ENCODE measurements at places on chromosomes 3 and 15. TPM values are rescaled to one million over a fixed set of nuclear protein-coding genes. Genes with fewer than 3 reads are reported as not detected.

DNA sequence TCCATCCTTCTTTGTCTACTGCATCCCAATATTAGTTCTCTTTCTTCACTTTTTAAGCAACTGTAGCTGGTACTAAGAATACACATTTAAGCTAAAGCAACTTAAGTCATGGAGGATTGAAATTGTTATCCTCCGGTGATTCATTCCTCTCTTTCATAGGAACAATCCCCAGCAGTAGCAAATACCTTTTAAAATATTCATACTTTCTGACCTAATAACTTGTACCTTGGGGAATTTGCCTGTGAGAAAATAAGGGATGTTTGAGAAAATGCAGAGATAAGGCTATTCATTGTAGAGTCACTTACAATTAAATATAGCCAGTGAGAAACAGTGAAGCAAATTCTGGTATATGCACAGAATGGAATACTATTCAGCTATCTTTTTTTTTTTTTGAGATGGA lies 66.0 kb downstream of the VPS13C start:
- no peaks in the 10 kb centered on the region for H3K36me3 ChIP-seq
- H3K4me3 ChIP-seq, result no peak overlapping the region

- no peak for DNase-seq
- H3K4me3 ChIP-seq, result no peak overlapping the region
- H3K36me3 ChIP-seq, result no peaks in the 10 kb centered on the region
- H3K4me1 ChIP-seq, result no peaks in the 10 kb centered on the region
These were observed 249.3 kb upstream of the FEZF2 start for GRCh38 chr3:62622553-62623174.

DNA sequence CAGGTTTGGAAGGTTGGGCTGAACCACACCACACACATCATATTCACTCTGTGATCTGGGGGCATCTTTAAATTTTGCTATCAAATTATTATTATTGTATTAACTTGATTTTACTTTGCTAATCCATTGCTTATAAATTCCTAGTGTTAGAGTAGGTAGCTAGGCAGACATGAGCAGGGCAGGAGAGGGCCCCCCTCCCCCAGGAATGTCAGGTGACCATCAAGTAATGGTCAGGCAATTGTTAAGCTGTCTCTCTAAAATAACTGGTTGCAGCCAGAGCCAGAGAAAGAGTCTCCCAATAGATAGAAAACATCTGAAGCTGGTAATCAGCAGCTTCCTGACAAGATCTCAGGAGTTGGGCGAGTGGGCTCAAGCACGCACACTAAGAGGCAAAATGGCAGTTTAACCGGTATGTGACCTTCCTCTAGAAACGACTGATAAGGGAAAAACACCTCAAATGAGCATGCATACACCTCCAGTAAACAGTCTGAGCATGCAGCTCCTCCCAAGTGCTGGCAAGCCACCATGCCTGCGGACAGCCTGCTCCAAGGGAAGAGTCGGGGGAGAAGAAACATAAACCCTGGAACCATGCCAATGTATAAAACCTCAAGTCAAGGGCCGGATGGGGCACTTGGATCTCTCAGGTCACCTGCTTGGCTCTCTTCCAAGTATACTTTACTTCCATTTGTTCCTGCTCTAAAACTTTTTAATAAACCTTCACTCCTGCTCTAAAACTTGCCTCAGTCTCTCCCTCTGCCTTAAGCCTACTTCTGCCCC lies 3.1 kb upstream of the CXCR6 start:
- no peaks in the 10 kb centered on the region for H3K36me3 ChIP-seq
- H3K4me3 ChIP-seq, result no peak overlapping the region
- H3K27me3 ChIP-seq, result no peaks in the 10 kb centered on the region

DNA sequence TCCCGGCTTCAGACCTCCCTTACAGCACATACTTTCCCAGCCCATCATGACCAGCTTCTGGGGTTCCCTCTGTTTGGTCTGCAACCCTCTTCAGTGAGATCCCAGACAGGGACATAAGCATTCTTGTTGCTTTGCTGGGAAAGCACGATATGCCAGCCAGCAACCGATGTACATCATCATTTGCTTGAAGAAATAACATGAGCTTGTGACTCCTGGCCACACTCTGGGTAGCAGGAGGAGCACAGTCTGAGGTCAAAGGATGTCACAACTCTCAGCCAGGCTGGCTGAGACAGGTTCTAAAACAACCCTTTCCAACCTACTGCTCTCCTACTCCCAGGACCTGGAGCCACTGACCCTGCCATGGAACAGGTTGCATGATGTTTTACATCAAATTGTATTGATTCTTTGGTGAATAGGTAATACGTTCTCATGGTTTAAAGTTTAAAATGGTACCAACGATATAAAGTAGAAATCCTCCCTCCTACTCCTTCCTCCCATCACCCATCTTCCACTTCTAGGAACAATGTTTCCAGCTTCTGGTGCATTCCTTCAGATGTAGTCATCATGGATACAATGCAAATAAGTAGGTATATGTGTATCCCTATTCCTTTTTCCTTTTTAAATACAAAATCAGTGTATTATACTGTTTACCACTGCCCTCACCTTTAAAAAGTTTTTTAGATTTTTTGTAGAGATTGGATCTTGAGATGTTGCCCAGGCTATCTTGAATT lies 190.3 kb downstream of the OPA1 start:
- H3K4me1 ChIP-seq, result peaks cover 30% of the 10 kb centered on the region
- no peaks in the 10 kb centered on the region for H3K36me3 ChIP-seq
- no peak overlapping the region for H3K4me3 ChIP-seq
- H3K27ac ChIP-seq, result no peak overlapping the region
- no peak for DNase-seq
- no peaks in the 10 kb centered on the region for H3K27me3 ChIP-seq

- no peaks in the 10 kb centered on the region for H3K4me1 ChIP-seq
- H3K36me3 ChIP-seq, result no peaks in the 10 kb centered on the region
- no peak for DNase-seq
- H3K27ac ChIP-seq, result no peak overlapping the region
These were observed 31.7 kb downstream of the ADPGK start for GRCh38 chr15:72751751-72752455.

SPTBN5 gene
- 1.4 TPM for total RNA-seq

Measured in transverse colon (tissue), 4 donors.